ENCODE measurements at places on chromosomes 12 and 14. TPM values are rescaled to one million over a fixed set of nuclear protein-coding genes. Genes with fewer than 3 reads are reported as not detected.
A peak's percentile ranks its signal among the peaks of the same experiment; 100 is the strongest.

DNA sequence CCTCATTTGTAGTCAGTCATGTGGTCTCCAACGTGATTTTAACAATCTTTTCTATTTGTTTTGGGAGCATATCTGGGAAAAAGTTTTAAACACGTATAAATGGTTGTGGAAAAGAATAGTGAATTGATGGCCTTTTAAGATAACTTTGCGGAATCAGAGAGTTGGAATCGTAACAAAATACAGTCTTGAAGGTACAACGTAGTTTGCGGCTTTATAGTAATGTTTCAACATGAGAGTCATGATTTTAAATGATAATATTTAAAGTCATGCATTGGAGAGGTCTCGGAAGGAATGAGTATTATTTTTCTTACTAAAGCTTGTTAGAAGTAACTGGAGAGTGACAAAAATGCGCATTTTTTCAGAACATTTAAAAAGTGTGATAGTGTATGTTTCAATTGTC lies 1.6 kb downstream of the AEBP2 start:
- H3K27me3 ChIP-seq, result no peaks in the 10 kb centered on the region
- H3K36me3 ChIP-seq, result peaks cover 4% of the 10 kb centered on the region
- peak overlapping the region; percentile 95 for H3K4me3 ChIP-seq
- DNase-seq, result no peak
- H3K27ac ChIP-seq, result peak overlapping the region; percentile 86
- H3K4me1 ChIP-seq, result peaks cover 30% of the 10 kb centered on the region

DNA sequence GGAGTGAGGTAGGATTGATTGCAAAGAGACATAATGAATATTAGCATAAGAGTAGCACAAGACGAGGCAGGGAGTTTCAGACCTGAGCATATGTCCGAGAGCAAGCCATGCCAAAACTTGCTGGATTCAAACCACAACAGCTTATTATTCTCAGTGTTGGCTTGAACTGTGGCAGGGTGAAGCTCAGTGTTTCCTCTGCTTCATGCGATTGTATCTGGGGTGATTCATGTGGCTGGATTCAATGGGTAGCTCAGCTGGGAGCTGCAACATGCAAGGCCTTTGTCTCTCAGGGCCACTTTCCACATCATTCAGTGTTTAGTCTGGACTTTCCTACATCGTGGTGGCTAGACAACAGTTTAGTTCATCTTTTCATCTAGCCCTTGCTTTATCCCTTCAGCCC lies 22.1 kb upstream of the E2F7 start:
- no peak for DNase-seq
- H3K4me1 ChIP-seq, result no peaks in the 10 kb centered on the region
- H3K36me3 ChIP-seq, result no peaks in the 10 kb centered on the region
- no peaks in the 10 kb centered on the region for H3K27me3 ChIP-seq
- H3K4me3 ChIP-seq, result no peak overlapping the region

The TMTC3 gene
- 17.4 TPM for total RNA-seq

DNA sequence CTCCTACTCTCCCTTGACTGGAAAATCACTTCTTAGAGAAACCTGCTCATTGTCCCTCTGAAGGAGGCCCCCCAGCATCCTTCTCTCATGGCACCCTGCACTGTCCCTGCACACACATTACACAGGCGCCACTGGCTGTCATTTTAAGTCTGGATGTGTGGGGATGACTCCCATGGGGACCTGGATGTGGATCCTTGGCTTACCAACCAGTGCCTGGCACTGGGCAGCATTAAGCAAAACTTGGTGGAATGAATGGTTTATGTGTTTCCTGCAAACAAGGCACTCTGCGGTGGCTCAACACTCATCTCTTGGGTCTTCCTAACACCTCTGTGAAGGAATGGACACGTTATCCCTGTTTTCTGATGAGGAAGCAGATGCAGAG lies 162.4 kb downstream of the RBM19 start:
- no peaks in the 10 kb centered on the region for H3K4me1 ChIP-seq
- no peaks in the 10 kb centered on the region for H3K36me3 ChIP-seq
- no peak overlapping the region for H3K4me3 ChIP-seq
- no peaks in the 10 kb centered on the region for H3K27me3 ChIP-seq
- H3K27ac ChIP-seq, result no peak overlapping the region

The SENP1 gene
- total RNA-seq, result 17.2 TPM

DNA sequence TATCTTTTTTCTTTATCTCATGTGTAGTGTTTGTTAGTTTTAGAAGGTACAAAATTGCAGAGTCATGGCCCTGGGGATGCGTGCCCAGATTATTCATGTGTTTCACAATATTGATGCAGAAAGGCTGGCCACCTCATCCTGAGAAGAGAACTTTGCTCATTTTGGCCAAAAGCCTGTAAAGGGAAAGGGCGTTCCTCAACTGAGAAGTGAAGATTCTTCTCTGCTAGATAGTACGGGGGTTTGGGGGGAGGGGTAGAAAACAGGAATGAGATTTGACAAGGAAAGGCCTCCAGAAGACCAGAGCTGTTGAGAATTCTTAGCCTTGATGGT lies 1.7 kb downstream of the MGST1 start:
- no peaks in the 10 kb centered on the region for H3K27me3 ChIP-seq
- peak; percentile 62 for DNase-seq
- H3K36me3 ChIP-seq, result no peaks in the 10 kb centered on the region
- peak overlapping the region; percentile 64 for H3K4me3 ChIP-seq

DNA sequence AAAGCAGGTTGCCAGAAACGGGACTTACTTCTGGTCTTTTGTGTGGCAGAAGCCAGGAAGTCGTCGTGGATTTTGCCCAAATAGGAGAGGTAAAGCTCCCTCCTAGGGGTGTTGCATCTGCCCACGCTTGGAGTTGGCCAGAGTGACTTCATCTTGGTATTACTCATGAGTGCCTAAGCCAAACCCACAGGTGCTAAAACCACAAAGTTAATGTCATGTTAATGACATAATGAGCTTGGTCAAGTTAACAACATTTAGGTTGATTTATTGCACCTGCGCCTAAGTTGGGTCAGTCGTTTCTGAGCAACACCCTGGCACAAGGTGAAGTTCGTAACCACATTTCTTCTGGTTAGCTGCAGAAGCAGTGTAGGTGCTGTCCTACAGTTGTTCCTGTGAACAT lies 225.2 kb downstream of the FUT8 start:
- H3K27me3 ChIP-seq, result no peaks in the 10 kb centered on the region
- no peak for DNase-seq
- no peaks in the 10 kb centered on the region for H3K4me1 ChIP-seq
- no peak overlapping the region for H3K27ac ChIP-seq

The STX2 gene
- total RNA-seq, result 24.6 TPM

The GPR137C gene
- 0.97 TPM for total RNA-seq

- no peaks in the 10 kb centered on the region for H3K27me3 ChIP-seq
- H3K4me1 ChIP-seq, result no peaks in the 10 kb centered on the region
- no peak overlapping the region for H3K4me3 ChIP-seq
- DNase-seq, result no peak
- no peak overlapping the region for H3K27ac ChIP-seq
These were observed 339.0 kb downstream of the RMST start for GRCh38 chr12:97801471-97802059.

The OR10G3 gene
- total RNA-seq, result not detected

DNA sequence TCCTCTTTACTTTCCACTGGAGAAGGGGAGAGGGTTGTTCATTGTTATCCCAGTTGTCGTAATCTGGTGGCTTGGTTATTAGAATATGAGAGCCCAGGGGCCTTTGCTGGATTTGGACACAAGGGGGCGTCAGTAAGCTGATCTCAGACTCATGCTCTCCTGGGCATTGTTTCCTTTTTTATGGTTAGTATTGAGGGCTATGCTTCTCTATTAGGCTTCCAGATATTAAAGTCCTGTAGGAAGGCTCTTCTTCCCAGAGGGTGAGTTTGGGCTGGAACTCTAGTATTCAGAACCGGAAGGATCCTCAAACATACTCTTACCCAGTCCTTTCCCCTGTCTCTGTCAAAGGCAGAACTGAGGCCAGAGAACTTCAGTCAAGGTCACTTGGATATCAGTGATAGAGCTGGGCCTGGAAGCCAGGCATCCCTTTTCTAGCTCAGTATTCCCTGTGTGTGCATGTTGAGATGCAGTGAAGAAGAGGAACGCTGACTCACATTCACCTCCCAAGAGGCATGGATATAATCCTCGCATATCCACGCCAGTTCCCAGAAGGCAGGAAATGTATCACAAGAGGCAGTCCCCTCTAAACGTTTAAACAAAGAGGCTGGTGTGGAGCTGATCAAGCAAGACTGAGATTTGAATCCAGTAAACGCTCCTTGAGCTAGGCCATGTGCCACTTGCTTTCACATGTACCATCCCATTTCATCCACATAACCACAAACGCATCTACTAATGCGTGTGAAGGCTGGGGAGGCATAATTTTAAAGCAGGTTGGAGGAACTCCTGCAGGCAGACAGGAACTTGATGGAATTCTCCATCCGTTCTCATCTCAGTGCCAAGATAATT lies 41.6 kb downstream of the UBE3B start:
- peak; percentile 52 for DNase-seq
- H3K36me3 ChIP-seq, result peaks cover 96% of the 10 kb centered on the region
- peak overlapping the region; percentile 26 for H3K27ac ChIP-seq
- no peak overlapping the region for H3K4me3 ChIP-seq
- H3K27me3 ChIP-seq, result no peaks in the 10 kb centered on the region

Measured in lower lobe of right lung (tissue), 2 donors.